ENCODE measurements at places on chromosomes 4 and X.

DNA sequence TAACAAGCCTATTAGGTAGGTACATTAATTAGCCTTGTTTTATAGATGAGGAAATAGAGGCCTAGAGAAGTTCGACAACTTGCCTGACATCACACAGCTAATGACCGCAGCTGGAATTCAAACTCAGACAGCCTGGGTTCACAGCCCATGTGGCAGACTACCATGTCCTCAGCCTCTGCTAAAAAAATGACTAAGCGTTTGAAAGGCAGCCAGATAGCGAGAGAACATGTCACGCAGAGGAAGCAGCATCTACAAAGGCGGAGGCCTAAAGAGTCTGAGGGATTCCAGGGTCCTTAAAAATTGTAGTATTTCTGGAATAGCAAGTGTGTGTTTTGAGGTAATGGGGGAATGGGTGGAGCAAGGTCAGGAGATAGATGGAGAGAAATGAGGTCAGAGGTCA is 33.2 kb upstream of the BMP15 start:
- no peak for DNase-seq

- DNase-seq = no peak
Observed at GRCh38 chrX:12979026-12979607, 4.2 kb downstream of the TMSB4X start.

- peak; percentile 73 for DNase-seq
Observed at GRCh38 chrX:16119353-16120220, 3.8 kb upstream of the GRPR start.

GRCh38 chr4:67201334-67201733 is 344.0 kb downstream of the CENPC start:
- no peak for DNase-seq

GRCh38 chrX:109889289-109890006 is 113.5 kb upstream of the TMEM164 start:
- DNase-seq = peak; percentile 79

GRCh38 chrX:43481576-43481975 is 174.5 kb upstream of the MAOA start:
- no peak for DNase-seq

DNA sequence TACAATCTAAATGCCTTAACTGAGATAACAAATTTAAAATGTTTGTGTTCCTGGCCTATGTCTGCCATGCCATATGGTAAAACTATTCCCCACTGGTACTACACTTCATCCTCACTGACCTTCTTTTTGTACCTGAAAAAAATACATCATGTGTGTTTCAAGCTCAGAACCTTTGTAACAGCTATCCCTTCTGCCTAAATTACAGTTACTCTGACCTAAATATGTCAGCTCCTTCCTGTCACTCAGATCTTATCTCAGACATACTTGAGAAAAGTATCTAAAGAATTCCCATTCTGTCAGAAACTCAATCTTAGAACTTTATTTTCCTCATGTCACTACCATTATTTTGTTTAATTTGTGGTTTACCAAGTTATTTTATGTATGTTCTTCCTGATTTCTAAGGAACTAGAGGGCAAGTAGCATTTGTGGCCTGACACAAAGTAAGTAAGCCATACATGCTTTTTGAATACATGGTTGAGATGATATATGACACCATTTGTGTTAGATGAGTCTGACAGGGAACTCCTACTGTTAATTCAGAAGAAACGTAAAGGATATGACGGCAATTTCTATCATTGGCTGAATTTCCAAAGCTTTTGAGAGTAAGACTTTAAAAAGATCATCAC is 456.5 kb upstream of the NDST3 start:
- DNase-seq = no peak

- no peak for DNase-seq
Observed at GRCh38 chr4:183773790-183774189, 114.7 kb downstream of the TRAPPC11 start.

DNA sequence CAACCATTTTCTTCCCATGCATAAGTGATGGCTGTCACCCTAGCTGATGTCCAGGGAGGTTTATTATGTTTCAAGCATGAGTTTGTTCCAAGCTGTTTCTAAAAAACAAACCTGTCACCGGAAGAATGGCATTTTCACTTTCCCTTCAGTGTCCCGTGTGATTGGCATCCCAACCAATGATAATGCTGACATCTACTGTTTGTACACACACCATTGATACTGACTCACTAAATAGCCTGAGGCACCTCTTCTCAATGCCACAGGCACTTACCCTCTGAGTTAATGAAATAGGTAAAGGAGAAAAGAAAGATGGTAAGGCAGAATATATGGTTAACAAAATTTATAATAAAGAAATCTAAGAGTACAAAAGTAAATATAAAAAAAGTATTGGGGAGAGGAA is 23.1 kb upstream of the VCX2 start:
- no peak for DNase-seq

DNA sequence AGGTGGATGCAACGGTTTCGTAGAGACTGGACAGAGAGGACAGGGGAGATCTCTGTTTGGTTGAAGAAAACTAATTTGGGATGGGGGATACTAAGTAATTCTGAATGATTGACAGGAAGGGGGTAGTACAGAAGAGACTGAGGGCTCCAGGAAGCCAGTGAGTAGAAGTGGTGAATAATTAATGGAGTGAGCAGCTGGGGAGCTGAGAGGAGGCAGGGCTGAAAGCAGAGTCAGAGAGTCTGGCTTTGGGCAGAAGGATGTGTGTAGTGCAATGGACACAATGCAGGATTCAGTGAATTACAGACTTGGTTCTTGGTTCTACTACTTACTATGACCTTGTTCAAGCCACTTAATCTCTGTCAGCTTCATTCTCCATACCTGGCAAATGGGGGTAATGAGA is 161.7 kb downstream of the RBMX2 start:
- no peak for DNase-seq

GRCh38 chr4:17846266-17846665 is 35.5 kb downstream of the NCAPG start:
- DNase-seq = no peak

- DNase-seq = no peak
Observed at GRCh38 chr4:175307326-175307725, 389.2 kb downstream of the ADAM29 start.
